Ovary (tissue), 10 donors: ENCODE measurements at places on chromosomes 4 and X. TPM values are rescaled to one million over a fixed set of nuclear protein-coding genes. Genes with fewer than 3 reads are reported as not detected.

The PRSS12 gene
- total RNA-seq: 2.4 TPM

The NLGN3 gene
- 2.1 TPM for total RNA-seq

The ITIH6 gene
- not detected for total RNA-seq

The S100G gene
- total RNA-seq: not detected

The SAGE1 gene
- not detected for total RNA-seq

The ARHGAP6 gene
- total RNA-seq: 14.1 TPM

The CDKL5 gene
- total RNA-seq: 12.8 TPM

The WNK3 gene
- 21.7 TPM for total RNA-seq

The SLITRK2 gene
- total RNA-seq: 0.25 TPM

- DNase-seq: no peak
These were observed 34.5 kb upstream of the UCP1 start for GRCh38 chr4:140603286-140603685.

- no peak for DNase-seq
These were observed 5.9 kb downstream of the ETDB start for GRCh38 chrX:135114392-135114791.

- DNase-seq: no peak
These were observed 50.2 kb downstream of the ZNF827 start for GRCh38 chr4:145888393-145888792.

DNA sequence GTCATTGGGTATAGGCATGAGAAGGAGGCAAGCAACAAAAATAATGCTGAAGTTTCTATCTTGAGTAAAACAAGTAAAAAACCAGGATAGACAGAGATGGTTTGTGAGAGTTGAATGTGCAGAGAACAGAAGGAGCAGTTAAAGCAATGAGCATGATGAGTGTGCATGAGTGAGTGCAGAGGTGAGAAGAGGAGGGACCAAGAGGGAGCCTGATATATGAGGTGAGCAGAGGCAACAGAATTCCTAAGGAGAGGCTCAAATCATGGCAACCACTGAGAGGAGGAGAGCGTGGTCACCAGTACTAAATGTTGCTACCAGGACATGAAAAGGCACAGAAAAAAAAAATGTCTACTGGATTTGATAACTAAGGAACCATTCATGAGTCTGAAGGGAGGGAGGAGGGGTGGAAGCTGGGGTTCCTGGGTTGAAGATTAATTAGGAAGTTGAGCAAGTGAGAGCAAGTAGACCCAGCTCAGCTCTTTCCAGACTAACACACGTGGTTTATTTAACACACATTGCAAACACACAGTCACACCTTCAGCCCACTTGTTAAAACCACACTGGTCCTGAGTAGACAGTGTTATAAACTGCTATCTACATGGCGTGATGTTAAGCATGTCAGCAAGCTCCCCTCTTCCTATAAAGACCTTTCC is 69.0 kb upstream of the IQCM start:
- DNase-seq: no peak

- DNase-seq: no peak
These were observed 103.5 kb downstream of the LNX1 start for GRCh38 chr4:53487766-53488165.

DNA sequence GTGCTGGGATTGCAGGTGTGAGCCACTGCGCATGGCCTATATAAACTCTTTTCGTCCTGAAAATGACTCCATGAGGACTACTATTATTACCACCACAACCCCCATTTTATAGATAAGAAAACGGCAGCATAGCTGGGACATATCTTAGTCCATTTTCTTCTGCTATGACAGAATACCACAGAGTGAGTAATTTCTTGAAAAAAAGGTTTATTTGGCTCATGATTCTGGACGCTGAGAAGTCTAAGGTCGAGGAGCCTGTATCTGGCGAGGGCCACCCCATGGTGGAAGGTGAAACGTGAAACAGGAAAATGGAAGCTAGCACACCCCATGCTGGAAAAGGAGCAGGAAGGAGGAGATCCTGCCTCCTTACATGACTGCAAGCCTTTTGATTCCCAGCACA is 68.9 kb downstream of the SMIM20 start:
- no peak for DNase-seq
